ENCODE measurements at places on chromosomes 4 and X.

DNA sequence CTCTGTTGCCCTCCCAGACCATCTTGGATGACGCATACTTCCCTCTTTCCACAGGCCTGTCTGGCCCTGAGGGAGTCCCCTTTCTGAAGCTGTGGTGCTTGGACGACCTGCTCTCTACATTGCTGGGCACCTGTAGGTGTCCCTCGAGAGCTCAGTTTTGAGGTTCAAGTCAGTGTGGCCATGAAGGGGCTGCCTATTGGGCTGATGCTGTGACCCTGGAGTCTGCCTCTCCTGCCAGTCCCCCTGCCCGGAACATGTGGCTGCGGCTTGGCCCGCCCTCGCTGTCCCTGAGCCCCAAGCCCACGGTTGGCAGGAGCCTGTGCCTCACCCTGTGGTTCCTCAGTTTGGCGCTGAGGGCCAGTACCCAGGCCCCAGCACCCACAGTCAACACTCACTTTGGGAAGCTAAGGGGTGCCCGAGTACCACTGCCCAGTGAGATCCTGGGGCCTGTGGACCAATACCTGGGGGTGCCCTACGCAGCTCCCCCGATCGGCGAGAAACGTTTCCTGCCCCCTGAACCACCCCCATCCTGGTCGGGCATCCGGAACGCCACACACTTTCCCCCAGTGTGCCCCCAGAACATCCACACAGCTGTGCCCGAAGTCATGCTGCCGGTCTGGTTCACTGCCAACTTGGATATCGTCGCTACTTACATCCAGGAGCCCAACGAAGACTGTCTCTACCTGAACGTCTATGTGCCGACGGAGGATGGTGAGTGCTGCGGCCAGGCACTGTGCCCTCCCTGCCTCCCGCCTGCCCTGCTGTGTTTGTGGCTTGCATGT is 3.0 kb downstream of the NLGN3 start:
- DNase-seq: no peak

DNA sequence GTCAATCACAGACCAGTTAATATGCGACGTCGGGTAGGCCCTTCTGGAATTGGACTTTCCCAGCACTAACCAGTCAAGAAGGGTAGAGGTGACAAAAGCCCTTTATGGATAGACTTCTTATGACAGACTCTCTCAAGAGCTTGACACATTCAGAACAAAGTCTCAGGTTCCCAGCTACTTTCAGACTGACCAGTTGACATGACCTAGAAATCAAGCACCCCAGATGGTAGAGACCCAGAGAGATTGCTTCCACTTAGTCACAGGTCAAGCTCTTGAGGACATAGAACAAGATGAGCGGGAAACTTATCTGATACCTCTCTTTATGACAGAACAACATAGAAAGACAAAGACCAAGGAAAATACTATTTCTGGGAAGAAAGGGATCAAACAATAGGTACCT is 21.4 kb upstream of the HERC6 start:
- no peak for DNase-seq

GRCh38 chrX:48910926-48911411 is 477 bp downstream of the SLC35A2 start:
- peak; percentile 47 for DNase-seq

DNA sequence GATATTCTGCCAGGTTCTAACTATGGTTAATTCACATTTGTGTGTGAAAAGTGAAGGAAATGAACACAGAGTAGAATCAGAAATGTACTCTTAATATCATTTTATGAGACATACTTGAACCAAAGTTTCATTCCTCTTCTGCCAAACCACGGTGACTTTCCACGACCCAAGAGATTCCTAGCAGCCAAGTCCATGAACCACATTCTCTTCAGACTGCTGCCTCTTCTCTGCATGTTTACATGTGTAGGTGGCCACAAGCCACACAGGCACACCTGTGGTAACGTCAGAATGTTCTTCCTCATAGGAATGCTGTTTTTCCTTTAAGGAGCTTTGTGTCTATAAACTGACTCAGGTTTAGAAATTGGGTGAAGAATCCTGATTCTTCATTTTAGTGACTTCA is 1411.2 kb downstream of the RAPGEF2 start:
- DNase-seq: no peak

DNA sequence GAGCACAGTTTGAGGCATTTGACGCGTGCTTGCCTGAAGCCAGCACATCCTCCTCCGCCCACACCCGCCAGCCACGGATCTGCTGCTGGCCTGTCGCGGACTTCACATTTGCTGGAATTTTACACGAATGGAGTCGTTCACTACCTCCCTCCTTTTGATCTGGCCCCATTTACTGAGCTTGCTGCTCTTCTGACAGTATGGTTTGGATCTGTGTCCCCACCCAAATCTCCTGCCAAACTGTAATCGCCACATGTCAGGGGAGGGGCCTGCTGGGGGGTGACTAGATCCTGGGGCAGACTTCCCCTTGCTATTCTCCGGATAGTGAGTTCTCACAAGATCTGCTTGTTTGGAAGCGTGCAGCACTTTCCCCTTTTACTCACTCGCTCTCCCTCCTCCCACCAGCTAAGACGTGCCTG is 19.9 kb upstream of the CPLX1 start:
- DNase-seq: no peak

DNA sequence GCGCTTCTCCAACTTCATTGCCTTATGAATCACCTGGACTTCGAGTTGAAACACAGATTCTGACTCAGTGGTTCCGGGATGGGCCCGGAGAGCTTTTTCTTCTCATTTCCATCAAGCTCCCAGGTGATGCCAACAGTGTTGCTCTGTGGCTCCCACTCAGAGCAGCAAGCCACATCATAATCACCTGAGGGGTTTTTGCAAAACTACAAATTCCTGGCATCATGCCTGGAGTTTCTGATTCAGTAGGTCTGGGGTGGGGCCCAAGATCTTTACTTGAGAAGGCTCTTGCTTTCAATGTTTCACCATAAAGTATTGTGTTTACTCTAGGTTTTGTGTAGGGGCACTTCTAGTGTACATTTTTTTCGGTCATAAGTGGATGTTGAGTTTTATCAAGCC is 7.0 kb downstream of the MTM1 start:
- peak; percentile 23 for DNase-seq

GRCh38 chr4:4422856-4423499 is 36.1 kb downstream of the NSG1 start:
- DNase-seq: no peak

DNA sequence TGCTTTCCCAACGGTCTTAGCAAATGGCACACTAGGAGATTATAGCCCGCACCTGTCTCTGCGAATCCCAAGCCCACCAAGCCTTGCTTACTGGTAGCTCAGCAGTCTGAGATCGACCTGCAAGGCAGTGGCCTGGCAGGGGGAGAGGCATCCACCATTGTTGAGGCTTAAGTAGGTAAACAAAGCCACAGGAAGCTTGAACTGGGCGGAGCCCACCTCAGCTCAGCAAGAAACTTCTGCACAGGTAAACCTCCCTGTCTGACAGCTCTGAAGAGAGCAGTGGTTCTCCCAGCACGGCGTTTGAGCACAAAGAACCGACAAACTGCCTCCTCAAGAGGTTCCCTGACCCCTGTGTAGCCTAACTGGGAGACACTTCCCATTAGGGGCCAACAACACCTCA is 42.8 kb downstream of the BRWD3 start:
- DNase-seq: no peak

- no peak for DNase-seq
Measured at GRCh38 chr4:102344520-102344953, 745 bp downstream of the SLC39A8 start.

All from hematopoietic multipotent progenitor cell treated with erythropoietin and hydrocortisone succinate and interleukin-3 and kit ligand, for 8 days (in vitro differentiated cells).